RWPE2 (cell line): ENCODE measurements at places on chromosomes 5 and 9.

DNA sequence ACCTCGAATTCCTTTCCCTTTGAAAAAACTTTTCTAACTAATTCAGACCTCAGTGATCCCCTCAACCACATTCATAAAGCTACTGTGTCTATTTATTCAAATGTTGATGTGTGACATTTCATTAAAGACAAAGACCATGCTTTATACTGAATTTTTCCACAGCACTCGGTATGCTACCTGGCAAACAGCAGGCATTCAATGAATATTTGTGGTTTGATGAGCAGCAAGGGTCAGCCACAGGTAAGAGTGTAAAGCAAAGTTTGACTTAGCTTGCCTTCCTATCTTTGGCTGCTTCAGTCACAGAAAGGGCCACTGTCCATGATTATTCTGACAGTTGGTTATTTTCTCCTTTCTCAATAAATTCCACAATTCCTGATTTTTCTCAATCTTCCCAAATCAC, 5.1 kb upstream of the CDC42SE2 start:
- no peak for DNase-seq

GRCh38 chr5:140402258-140403074, 833 bp downstream of the ANKHD1 start:
- DNase-seq = no peak

GRCh38 chr5:7261049-7261448, 134.9 kb upstream of the ADCY2 start:
- DNase-seq = no peak

DNA sequence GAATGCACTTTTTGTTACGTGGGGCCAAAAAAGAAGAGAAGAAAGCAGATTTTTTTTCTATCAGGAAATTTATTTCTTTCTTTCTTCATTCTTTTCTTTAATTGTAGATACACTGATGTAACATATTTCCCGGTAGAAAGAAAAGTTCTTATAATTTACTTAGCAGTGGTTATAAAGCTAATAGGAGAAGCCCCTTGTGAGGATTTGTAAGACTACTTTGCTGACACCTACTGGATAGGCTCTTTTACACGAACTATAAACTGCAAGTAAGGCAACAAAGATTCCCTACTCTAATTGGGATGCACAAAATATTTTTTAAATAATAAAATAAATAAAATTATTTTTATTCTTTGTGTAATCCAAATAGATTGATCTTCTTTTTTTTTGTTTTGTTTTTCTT, 284.4 kb downstream of the DNAH5 start:
- no peak for DNase-seq

- no peak for DNase-seq
Measured at GRCh38 chr5:107389130-107389774, 281.5 kb downstream of the EFNA5 start.

GRCh38 chr9:69981686-69982445, 61.8 kb upstream of the MAMDC2 start:
- no peak for DNase-seq

GRCh38 chr5:90055831-90056328, 353.7 kb downstream of the CETN3 start:
- DNase-seq = no peak

DNA sequence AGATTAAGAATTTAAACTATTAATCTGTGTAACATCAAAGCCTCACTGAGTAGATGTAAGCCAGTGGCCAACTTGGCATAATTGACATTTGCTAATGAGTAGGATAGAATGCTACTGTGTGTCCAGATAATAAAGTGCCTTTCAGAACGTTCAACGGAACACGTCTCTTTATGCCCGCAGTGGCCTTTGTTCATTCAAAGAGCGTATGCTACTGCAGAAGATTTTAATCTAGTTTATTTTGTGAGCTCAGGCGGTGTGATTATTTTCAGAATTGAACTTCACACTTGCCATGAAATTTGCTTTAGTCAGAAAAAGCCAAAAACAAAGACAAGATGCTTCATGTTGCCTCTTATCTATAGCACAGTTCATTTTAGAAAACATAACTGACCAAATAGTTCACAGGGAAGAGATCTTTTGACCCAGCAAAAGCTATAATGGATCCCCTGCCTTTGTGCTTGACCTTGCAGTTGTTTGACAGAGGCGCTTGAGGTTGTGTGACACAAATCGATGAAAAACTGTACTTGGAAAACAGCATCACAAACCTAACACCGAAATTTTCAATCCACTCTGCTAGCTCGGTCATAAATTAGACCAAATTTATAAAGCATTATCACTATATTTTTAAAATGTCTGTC, 530.9 kb upstream of the TYRP1 start:
- DNase-seq = no peak

DNA sequence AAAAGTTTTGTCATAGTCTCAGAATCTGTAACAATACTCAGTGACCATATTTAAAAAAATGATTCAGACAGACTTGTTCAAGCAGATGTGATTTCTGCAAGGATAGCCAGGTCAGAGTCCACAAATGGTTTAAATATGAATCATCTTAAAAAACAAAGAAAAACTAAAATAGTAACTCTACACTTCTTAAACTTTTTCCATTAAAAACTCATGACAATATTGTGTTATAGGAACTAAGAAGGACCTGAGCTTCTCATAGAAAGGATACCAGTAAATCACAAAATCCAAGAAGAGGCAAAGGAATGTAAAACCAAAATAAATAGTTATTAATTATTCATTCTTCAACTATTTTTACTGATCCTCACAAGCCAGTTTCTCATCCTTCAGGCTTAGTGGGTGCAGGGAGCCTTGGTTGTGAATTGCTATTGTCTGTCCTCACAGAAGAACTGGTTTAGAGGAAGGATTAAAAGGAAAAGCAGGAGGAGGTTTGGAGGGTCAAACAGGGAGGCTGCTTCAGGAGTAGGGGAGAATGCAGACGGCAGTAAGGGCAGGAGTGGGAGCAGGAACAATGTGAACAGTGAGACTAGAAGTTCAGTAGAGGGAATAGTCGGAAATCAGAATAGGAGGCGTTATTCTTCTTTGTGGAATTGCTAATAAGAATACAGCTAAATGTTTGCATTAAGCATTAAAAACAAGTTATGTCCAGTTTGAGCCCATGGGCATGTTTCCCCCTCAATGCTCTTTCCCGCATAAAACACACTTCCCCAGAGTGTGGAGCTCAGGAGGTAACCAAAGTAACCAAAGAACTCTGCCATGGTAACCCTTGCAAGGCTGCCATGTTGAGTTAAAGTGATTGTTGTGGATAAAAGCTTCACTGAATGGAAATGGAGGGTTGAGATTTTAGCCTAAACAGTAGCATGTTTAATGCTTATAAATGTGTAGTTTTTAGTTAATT, 110.7 kb downstream of the CCDC192 start:
- peak; percentile 67 for DNase-seq

DNA sequence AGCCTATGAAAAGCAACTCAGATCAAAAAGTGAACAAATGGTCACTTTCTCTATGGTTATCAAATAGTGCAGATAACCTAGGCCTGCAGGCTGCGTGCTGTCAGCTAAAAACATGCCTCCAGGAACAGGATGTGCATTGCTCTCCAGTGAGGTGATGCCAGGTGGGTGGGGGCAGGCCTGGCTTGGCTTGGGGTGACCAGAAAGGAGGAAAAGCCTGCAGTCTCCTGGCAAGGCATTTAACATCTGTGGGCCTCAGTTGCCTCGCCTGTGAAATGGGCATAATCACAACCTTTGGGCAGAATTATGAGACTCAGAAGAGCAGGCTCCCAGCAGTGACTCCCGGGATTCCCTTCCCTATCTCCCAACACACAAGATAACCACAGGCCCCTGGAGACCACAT, 135.9 kb downstream of the COL23A1 start:
- no peak for DNase-seq

DNA sequence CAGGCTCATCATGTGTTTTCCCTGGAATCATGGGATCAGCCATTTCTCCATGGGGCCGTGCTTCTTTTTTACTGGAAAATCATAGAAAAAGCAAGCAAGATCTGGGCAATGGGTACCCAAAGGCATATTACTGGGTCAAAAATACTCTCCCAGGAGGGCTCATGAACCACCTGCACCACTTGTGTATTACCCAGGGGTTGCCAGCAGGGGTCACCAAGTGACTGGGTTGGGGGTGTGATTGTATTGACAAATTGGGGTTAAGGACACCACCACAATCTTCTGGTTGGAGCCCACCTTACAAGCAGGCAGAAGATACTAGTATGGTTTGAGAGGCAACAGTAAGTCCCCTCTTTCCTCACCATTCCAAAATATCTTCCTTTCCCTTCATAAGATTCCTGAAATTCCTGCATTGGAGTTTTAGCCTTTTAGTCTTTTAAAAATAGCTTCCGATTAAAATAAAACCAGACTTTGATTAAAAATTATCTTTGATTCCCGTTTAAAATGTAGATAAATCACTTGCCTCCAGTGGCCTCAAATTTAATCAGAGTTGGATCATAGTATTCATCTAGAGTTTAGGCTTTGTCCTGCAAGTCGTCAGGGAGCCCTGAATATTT, 603.3 kb downstream of the KIF4B start:
- no peak for DNase-seq

DNA sequence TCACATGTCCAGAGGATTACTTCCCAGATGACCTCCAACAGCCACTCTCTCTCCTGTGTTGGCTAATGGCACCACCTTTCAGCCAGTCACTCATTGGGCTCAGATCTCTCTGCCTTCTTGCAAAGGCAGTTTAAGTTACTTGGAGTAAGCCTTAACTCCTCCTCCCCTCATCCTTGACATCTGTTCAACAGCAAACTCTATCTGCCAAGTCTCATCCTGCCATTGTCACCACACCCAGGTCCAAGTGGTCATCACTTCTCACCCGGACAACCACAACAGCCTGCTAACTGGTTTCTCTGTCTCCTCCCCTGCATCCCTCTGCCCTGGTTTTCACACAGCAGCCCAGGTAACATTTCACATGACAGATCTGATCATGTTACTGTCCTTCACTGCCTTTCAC, 58.5 kb downstream of the DCP2 start:
- DNase-seq = no peak

GRCh38 chr5:168747987-168748777, 169.0 kb upstream of the PANK3 start:
- peak; percentile 36 for DNase-seq

DNA sequence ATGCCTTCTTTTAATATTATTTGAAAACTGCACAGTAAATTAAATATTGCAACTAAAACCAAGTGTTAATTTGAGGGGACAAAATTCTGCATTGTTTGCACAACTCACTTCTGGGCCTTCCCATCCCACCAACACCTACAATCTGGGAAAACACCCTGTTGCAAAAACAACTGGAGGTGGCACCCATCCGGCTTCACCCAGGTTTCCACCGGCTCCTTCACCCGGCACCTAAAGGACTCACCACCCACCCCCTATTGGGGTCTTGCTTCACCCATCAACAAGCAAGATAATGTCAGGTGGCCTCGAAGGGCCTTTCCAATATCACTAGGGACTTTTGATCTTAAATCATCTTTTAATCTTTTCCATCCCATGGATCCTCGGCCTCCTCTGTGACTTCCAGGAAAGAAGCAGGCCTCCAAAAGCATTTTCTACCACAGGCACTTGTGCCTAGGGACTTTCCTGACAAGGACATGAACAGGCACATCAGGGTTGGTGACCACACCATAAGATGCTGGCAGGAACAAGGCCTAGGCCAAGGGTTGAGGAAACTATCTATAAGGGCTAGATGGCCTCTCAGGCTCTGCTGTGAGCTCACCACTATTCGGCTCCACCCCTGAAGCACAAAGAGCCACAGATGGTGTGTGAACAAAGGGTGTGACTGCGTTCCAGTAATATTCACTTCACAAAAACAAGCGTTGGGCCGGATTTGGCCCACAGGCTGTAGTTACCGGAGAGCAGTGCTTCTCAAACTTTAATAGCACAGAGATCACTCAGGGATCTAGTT, 205.1 kb downstream of the AUH start:
- no peak for DNase-seq

GRCh38 chr5:173243831-173244305, 8.9 kb upstream of the NKX2-5 start:
- no peak for DNase-seq

- DNase-seq = no peak
Measured at GRCh38 chr5:132103969-132104391, 30.4 kb downstream of the CSF2 start.

- DNase-seq = no peak
Measured at GRCh38 chr9:131641618-131642495, 96.5 kb downstream of the PRRT1B start.

- no peak for DNase-seq
Measured at GRCh38 chr9:77589046-77589795, 58.9 kb downstream of the GNA14 start.

DNA sequence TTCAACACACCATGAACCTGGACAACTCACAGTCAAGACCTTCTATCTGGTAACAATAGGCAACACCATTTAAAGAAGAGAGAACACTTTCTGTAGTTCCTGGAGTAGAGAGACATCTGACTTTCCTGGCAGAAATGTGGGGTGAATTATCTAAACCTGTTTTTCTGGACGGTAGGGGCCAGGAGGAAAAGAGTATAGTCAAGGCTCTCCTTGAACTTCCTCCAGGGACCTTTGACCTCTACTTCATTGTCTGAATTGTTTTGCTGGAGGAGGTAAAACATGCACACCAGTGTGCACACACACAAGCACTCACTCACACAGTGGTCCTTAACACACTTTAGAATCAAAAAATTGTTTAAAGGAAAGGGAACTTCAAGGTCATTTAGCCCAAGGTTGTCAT, 13.2 kb downstream of the S100Z start:
- DNase-seq = no peak

DNA sequence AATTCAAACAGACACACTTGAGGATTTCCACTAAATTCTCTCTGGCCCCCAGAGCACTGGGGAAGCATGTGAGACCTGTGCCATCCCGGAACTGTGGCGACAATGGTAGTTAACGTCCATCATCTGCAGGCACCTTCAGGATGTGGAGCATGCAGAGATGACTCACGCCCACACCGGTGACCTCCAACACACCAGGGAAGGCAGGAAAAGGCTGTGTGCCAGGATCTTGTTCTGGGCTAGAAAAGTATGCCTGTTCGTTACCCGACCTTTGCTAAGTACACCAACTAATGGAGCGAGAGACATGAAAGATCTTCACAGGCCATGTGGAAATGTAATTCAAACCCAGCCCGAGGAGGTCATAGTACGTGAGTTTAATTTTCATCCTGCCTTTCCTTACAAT, 208.8 kb downstream of the MELK start:
- DNase-seq = no peak

DNA sequence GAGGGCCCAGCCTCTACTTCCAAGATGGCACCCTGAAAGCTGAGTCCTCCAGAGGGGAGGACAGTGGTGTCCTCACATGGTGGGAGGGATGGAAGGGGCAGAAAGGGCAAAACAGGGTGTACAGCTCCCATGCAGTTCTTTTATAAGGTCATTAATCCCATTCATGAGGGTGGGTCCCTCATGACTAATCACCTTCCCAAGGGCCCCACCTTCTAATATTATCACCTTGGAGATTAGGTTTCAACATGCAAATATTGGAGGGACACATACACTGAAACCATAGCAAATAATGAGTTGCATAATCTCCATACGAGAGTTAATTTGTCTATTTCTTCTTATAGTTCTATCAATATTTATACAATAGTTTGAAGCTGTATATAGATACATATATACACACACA, 5.8 kb upstream of the ZBTB43 start:
- DNase-seq = no peak

GRCh38 chr5:153447534-153447933, 42.9 kb upstream of the GRIA1 start:
- no peak for DNase-seq

GRCh38 chr5:60651872-60652620, 47.9 kb downstream of the DEPDC1B start:
- DNase-seq = no peak
